ENCODE measurements at places on chromosomes 4 and X.

DNA sequence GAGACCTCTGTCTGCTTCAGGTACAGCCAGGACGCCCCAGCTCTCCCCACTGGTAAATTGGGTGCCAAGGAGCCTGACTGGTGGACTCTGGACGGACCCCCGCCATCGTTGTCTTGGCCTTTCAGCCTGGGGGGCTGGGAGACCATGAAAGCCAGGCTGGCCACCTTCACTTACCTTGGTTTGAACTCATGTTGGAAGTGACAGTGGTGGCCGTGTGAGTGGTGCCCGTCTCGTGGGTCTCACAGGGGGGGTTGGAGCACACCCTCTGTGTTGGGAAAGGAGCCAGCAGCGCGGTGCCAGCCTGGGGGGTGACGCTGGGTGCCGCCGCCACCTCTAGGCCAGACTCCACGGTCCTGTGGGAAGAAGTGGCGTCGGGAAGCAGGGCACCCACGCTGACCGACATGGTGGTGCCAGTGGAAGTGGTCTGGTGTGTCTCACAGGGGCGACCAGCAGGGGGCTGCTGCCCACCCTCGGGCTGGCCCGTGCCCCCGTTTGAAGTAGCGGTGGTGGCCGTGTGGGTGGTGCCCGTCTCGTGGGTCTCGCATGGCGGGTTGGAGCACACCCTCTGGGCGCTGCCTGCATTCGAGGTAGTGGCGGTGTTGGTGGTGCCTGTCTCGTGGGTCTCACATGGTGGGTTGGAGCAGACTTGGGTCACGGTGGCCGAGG lies 9.6 kb upstream of the RENBP start:
- no peak for DNase-seq

DNA sequence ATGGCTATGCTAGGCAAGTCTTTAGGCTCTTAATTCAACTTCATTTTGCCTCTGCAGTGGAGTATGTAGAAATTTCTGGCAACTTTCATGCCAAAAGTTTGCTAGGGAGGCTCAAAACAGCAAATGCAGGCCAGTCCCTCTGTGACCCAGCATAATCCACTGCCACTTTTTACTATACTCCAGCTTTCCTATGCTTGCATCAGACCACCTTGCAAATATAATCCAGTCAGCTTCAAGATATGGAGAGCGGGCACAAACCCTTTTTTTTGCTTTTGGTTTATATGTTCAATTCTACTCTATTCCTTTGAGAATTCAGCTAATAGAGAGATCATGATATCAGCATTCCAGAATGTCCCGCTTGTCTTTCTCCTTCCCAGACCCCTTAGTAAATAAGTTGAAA lies 192.0 kb upstream of the PABPC4L start:
- no peak for DNase-seq

DNA sequence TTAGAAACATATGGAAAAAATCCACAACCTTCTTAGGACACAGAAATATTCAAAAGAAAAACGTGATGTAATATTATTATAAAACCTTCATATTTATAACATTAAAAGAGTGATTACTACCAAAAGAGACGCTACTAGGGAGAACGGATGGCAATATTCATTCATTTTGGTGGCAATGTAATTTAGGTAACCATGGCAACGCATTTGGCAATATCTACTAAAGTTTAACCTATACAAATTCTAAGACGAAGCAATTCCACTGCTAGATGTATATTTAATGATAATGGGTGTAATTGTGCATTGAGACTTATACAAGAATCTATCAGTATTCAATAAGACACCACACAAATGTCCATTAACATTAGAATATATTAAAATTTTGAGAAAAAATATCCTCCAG lies 709.4 kb downstream of the ARAP2 start:
- DNase-seq = no peak

DNA sequence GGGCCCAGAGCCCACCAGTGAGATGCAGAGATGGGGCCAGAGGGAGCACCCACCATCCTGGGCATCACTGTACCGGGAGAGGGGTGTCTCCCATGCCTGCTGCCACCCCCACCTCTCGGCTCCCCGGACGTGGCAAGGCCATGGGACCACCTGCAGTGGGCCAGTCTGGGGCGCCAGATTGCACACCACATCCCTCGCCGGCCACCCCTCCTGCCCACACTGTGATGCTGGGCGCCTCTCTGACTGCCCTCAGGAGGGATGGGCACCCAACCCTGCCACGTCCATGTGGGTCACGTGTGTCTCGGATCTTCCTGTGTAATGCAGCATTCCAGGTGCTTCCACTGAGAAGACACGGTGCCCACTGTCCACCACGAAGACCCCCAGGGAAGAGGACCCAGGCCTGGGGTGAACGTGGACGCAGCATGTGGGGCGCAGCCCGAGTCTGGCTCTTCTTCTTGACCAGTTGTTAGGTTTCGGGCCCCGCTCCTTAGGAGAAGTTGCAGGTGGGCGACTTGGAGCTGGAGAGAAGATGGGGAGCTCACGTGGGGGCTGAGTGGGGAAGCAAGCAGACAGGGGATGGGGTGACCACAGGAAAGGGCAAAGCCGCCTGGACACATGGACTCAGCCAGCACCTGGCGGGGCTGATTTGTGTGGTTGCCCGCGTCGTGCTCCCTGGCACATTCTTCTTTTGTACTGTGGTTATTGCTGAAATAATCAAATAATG lies 47.7 kb downstream of the ZFYVE28 start:
- no peak for DNase-seq

DNA sequence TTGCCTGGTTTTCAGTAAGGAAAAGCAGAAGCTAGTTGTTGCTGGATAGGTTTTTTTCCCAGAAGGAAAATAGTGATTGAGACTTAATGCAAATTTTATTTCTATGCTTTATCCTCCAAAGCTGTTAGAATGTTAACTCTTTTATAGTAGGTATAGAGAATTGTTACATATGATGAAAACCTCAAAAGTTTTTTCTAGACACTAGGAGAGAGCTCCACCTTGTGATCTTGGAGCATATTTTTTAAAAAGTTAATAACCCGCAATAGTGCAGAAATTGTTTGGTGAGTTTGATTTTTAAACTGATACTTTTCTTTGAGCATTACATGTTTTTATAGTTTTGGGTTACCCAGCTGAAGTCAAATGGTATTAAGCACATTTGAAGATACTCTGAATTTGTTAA lies 56.5 kb downstream of the STAG2 start:
- no peak for DNase-seq

DNA sequence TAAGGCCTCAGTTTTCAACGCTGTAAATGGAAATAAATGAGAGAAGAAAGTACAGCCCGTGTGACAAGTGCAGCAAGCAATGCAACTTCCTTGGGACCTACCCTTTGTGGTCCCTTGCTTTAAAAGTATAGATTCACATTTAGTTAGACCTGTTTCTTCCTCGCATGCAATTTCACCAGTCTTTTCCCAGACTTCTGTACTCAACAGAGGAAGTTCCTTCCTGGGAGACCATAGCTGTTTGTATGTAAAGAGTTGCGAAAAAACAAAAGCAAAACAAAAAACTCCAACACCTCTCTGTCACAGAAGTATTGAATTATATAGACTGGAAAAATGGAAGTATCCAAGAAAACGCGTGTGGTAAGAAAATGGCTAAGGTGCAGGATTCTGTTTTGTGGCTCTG lies 1.1 kb upstream of the IRF2 start:
- DNase-seq = no peak

- DNase-seq = no peak
These were observed 37.2 kb upstream of the PTPN13 start for GRCh38 chr4:86556791-86557415.

- DNase-seq = no peak
These were observed 4.7 kb downstream of the FAM120C start for GRCh38 chrX:54178100-54178940.

- DNase-seq = no peak
These were observed 662.0 kb upstream of the CPEB2 start for GRCh38 chr4:14340321-14340720.

DNA sequence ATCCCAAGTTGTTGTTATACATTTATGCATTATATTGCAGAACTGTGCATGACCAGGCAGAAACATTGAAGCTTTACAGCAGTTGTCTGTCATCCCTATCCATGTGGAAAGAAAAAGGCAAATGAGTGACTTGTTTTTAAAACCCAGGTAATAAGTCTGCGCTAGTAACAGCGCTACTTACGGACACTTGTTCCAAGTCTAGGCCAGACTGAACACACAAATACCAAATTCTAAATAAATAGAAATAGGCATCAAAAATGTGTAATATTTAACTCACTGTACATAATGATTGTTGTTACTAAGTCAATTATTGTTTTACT lies 548 bp upstream of the MAML3 start:
- peak; percentile 80 for DNase-seq

DNA sequence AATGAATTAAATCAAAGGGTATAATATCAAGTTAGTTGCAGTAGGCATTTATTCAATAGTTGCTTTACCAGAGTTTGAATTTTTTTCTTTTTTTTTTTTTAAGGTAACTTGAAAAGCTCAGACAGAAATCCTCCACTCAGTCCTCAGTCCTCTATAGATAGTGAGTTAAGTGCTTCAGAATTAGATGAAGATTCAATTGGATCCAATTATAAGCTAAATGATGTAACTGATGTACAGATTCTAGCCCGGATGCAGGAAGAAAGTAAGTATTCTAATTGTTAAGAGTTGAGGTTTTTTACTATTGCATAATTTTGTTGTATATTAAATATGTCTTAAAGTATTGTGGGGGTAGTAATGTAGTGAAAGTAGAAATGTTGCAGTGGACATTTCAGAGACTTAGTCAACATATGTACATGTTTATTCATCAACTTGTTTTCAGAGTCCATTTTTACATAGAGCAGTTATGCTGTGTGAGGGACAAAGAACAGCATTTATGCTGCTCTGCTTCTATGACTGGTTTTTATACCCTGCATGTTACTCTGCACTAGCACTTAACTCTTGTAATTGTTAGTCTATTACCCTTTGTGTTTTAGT lies 38.4 kb downstream of the SLAIN2 start:
- DNase-seq = no peak

- DNase-seq = no peak
These were observed 178 bp downstream of the NELFA start for GRCh38 chr4:2008671-2008920.

DNA sequence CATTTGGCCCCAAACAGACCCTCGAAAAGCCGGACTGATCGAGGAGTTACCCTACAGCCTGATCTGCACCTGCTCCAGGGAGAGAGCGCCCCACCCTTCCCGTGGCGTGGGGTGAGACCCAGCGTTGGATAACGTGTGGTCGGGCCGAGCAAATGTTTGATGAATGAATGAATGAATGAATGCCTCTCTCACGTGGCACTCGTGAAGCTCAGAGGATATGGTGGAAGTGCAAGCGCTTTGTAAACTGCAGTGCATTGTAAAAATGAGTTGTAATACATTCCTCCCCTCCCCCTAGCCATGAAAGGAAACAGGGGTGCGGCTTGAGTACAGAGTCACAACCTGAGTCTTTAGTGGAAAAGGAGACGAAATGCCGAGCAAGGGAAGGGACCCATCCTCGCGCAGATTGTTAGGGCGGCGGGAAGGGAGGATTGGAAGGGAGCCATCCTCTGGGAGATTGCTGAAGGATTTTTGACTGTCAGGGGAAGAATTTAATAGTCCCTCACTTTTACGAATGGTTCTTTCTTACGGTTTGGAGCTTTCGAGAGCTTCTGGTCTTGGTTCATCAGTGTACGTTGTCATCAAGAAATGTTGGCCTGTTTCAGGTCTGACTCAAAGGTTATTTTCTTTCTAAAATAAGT lies 772 bp upstream of the FBXW7 start:
- DNase-seq = no peak

DNA sequence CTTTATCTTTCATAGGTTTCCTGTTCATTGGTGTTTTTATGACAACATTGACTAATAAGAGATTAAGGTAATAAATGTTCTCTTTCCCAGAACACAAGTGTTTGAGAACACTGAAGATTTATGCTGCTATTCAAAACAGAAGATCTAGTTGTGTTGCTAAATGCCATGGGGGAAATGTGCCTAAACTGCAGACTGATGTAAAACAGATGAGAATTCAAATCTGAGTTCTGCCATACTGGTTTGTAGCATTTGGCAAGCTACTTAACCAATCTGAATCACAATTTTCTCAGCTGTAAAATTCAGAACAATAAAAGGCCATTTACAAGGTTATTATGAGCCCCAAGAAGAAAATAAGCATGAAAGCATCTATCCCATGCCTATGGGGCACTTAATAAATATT lies 2.3 kb downstream of the SLC10A6 start:
- no peak for DNase-seq

GRCh38 chr4:151429957-151430570 lies 21.1 kb downstream of the FHIP1A start:
- DNase-seq = no peak

DNA sequence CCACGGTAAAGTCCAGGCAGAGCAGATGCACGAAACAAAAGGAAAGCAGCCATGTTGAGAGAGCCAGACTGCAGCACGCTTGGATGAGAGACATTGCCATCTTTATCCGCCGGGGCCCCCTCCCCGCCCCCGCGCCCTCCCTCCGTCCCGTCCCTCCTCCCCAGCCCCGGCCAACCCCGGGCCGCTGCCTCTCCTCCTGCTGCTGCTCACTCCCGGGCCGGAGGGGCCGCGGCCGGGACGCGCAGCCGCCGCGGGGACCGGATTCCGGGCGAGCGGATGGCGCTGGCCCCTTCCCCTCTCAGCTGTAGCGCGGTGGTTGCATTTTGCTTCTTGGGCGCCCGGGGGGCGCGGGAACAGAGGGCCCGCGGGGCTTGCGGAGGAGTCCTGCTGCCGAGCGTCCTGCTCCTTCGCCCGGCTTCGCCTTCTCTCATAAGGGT lies 542 bp downstream of the RNF150 start:
- DNase-seq = peak; percentile 55

GRCh38 chrX:68462653-68463052 lies 29.4 kb upstream of the OPHN1 start:
- peak; percentile 59 for DNase-seq

GRCh38 chr4:48546336-48546735 lies 56.3 kb downstream of the ZAR1 start:
- DNase-seq = peak; percentile 33

GRCh38 chrX:6778544-6779503 lies 243.9 kb upstream of the VCX3A start:
- peak; percentile 7 for DNase-seq

GRCh38 chr4:146132445-146132844 lies 43.1 kb upstream of the LSM6 start:
- DNase-seq = no peak

GRCh38 chrX:115268421-115268820 lies 21.1 kb upstream of the LUZP4 start:
- no peak for DNase-seq

DNA sequence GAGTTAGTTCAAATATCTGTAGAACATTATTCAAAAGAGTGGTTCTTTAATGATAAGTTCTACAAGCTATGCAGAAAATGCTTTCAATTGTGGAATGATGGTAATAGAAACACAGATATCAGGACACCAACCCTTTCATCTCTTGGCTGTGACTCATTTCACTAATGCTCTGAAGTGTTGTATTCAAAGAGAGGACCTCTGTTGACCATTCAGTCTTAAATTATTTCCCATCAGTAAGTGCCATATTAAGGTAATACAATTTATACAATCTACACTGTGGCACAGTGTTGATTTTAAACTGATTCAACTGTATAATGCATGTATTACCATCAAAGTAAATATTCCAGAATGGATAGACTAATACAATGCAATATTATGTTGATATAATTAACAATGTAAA lies 289.0 kb upstream of the ADGRL3 start:
- DNase-seq = no peak

GRCh38 chr4:24160358-24160757 lies 270.5 kb upstream of the PPARGC1A start:
- DNase-seq = peak; percentile 46

GRCh38 chr4:143407474-143407873 lies 70.8 kb downstream of the GAB1 start:
- peak; percentile 23 for DNase-seq

All from G401 (cell line).